NCI-H345 (cell line): ENCODE measurements at places on chromosomes 7 and 10.

DNA sequence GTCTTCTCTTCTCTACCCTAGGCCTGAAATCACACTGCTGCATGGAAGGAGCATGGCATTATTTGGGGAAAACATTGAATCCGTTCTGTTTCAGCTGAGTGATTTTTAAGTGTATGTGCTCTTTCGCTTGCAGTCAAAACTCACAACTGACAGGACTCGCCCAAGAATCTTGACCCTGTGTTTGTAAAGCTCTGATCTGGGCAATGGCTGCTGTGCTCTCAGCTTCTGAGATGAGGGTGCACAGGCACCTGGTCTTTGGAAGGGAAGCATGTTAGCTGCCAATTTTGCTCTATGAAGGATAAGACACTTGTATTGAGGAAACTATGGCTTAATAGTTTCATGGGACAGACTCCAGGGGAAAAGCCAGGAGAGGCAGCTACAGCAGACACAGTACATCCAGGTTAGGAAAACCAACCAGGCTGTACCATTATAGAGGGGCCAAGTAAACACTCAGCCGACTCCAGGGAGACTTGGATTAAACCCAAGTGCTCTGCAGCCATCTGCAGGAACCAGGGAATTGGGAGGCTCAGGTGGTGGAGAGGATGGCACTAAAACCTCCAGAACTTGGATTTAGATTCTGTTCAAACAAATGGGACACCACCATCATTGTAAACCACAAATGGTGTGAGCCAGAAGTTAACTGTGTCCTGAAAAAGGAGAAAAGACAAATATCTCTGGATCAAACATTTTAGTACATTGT lies 43.3 kb downstream of the LYZL1 start:
- DNase-seq, result no peak

DNA sequence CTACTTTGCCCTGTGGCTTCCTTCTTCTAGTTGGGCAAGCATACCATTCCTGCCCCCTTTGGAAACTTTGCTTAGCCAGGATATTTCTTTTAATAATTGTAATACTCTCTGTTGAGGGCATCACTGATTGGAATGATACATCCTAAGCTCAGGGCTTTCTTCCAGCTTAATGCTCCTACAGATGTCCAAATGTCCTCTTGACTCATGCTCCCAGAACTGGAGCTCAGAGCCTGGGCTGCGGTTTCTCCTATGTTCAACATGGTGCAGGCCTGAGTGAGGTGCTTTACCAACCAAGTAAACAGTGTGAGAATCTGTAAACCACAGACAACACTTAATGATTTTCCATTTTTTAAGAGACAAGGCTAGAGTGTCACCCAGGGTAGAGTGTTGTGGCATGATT lies 108.6 kb downstream of the LRRC4 start:
- DNase-seq, result no peak

GRCh38 chr10:67790534-67791408 lies 47.2 kb downstream of the DNAJC12 start:
- no peak for DNase-seq

GRCh38 chr7:128732521-128733277 lies 6.5 kb upstream of the CALU start:
- DNase-seq, result no peak

GRCh38 chr7:139734395-139734794 lies 43.4 kb downstream of the HIPK2 start:
- no peak for DNase-seq
